Activated CD4-positive, CD25-positive, alpha-beta regulatory T cell treated with anti-CD3 and anti-CD28 coated beads, Interleukin-2, amount 50 U/mL, for 24 hours (primary cell): ENCODE measurements at places on chromosomes 5 and 9.

DNA sequence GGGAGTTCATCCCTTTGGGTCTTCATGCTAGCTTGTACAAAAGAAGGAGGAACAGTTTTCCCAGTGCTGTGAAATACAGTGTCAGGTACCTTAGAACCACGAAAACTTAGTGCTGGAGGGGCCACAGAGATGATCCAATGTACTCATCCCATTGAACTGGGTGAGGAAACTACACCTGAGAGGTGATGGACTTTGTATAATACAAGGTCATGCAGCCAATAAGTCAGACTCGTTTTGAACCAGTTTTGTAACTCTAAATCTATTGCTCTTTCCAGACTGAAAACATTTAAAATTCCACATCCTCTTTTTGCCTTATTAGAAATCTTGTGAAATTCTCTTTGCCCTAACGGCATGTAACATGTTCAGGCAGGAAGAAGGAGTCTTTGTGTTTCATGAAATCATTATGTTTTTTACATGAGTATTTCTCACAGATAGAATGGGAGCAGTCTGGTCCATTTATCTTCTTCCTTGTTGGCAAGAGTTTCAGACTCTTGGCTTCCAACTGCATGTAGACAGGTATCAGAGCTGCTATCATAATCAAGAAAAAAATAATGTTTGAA lies 146.8 kb upstream of the FBXL7 start:
- ATAC-seq = no peak

DNA sequence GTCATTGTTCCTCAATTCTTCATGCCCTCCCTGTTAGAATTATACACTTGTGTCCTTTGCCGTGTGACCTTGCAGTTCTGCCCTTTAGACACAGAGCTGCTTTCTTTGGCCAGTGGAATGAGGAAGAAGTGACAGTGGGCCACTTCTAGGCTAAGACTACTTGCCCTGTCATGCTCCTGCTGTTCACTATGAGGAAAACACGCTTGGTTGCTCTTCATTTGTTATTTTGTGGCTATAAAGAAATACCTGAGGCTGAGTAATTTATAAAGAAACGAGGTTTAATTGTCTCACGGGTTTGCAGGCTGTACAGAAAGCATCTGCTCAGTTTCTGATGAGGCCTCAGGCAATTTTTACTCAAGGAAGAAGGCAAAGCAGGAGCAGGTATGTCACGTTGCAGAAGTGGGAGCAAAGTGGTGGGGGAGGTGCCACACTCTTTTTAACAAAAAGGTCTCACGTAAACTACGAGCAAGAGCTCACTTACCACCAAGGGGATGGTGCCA lies 279.1 kb upstream of the DMAC1 start:
- no peak for ATAC-seq

DNA sequence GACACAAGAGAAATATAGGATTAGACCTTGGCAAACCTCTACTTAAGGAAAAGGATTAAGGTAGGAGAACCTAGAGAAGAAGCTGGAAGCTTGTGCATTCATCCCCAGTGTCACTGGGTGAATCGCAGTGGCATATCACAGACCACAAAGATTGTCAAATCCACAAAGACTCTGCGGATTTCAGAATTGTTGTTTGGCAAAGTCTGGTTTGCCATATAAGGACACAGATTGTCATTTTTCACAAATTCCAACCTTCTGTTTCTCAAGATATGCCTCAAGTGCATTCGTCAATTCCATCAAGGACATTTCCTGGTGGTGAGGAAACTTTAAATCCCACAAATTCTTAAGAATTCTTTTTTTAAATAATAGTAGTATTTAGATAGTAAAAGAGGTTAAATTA lies 395.1 kb upstream of the PAPPA start:
- no peak for ATAC-seq

- no peak for ATAC-seq
Observed at GRCh38 chr9:15578714-15579113, 25.9 kb downstream of the CCDC171 start.

GRCh38 chr9:378263-378662 lies 163.6 kb downstream of the DOCK8 start:
- ATAC-seq = no peak
